EL (cell line): ENCODE measurements at places on chromosomes 3 and 15.
A peak's percentile ranks its signal among the peaks of the same experiment; 100 is the strongest.

GRCh38 chr3:55645422-55645821 is 158.3 kb upstream of the WNT5A start:
- DNase-seq = no peak

DNA sequence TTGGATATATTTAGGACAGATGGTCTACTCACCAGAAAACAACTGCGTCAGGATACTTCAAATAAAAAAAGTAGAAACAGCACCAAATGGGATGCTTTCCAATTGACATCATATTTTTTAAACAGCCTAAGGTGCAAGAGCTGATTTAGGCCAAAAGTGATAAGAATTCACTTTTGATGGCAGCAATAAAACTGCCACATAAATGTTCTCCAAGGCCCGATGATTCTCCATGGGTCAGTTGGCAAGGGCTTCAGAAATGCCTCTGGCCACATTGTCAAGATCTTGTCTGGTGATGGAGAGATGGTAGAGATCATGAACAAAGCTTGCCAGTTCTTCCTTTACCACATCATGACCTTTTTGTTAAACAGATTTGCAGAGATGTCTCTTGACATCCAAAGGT is 38.9 kb downstream of the LDHAL6B start:
- DNase-seq = peak; percentile 49

- DNase-seq = no peak
Observed at GRCh38 chr3:122247087-122247824, 63.8 kb downstream of the CASR start.

- DNase-seq = no peak
Observed at GRCh38 chr3:35690271-35690670, 50.9 kb downstream of the ARPP21 start.

DNA sequence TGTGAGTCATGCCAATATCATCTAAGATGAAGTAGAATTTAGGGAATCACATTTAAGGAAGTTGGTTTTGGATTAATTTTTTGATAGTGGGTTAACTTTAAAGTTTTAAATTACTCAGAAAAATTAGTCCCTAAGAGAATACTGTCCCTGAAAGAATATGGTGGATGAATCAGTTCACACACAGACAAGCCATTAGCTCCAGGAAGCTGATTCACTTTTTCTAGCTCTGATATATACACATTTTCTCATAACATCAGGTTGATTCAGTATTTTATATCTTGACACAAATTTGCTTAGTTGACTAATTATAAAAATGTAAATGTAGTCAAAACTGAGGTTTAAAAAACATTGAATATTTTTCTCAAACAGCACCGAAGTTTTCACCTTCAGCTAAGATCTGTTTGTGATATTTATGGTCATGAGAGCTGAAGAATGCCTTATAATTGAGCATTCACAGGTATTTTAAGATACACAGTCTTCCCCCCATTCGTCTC is 55.1 kb downstream of the MYH15 start:
- DNase-seq = no peak
